Anterior cingulate cortex (tissue), 58 donors: ENCODE measurements at places on chromosomes 5 and 9.

GRCh38 chr5:26148569-26149107 lies 889.7 kb downstream of the CDH9 start:
- DNase-seq, result no peak

GRCh38 chr9:13445103-13445500 lies 165.6 kb upstream of the MPDZ start:
- no peak for DNase-seq

DNA sequence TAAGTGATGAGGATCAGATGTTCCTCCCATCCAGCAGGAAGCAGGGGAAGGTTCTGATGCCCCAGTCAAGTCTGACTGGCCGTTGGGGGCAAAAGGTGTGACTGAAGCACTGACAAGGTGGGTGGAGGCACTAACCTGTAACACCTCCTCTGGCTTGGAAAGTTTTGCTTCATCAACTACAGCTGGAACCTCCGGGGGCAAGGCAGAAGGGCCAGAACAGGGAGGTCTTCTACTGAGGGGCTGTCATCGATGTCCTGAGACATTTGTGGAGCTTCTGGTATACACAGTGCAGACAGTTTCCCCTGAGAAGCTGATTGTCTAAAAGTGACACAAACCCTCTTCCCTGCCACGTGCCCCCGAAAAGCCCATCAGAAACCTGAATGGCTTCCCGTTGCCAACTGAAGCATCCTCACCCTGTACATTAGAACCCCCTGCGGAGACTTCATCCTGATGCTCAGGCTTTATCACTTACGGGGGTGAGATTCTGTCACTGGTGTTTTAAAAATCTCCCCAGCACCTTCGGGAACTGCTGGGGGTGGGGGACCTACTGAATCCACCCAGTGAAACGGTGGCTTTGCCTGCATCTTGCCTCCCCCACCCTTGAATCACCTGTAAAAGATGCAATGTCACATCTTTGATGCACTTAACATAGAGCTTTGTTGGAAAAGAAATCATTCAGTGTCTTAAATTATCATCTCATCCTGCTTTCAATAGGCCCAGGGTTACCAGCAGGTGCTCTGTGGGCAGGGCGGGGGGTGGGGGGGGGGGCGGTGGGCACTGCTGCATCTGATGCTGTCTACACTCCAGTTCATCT lies 24.6 kb downstream of the TRAF1 start:
- DNase-seq, result no peak

- DNase-seq, result no peak
Measured at GRCh38 chr5:94544031-94544650, 74.3 kb downstream of the KIAA0825 start.

DNA sequence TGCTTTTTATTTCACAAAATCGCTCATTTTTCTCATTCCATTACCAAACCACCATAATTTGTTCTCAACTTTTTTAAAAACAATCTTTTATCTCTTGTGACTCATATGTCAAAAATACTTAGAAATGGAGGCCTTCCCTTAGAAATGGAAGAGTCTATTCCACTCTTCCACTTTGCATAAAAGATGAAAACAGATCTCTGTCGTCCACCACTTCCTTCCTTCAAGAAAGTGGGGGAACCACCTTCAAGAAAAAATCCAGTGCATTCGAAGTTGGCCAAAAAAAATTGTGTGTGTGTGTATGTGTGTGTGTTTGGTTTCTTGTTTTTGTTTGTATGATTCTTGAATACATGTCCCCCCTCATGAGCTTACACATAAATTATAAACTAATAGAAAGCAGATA lies 628.8 kb upstream of the DMAC1 start:
- no peak for DNase-seq

DNA sequence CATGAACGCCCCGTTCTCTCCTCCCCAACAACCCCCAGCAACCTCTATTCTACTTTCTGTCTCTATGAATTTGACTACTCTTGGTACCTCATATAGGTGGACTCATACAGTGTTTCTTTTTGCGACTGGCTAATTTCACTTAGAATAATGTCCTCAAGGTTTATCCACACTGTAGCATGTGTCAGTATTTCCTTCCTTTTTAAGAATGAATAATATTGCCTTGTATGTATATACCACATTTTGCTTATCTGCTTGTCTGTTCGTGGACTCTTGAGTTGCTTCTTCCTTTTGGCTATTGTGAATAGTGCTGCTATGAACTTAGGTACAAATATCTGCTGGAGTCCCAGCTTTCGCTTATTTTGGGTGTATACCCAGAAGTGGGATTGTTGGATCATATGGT lies 42.7 kb downstream of the IQGAP2 start:
- DNase-seq, result no peak

DNA sequence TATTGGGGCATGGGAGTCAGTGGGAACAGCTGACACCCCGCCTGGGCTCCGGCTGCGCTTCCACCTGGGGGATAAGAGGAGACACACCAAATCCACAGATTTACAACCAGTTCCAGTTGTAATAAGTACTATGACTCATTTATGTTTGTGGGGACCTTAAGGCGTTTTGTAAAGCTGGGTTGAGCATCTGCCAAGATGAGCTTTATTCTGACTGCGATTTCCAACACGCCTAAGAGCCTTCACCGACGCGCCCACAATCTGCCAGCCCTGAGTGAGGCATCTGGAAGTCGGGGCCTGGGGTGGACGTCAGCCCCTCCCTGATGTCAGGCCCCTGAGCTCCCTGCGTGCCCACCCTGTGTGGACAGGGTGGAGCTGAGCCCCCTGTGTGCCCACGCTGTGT lies 14.3 kb upstream of the LHX3 start:
- no peak for DNase-seq

DNA sequence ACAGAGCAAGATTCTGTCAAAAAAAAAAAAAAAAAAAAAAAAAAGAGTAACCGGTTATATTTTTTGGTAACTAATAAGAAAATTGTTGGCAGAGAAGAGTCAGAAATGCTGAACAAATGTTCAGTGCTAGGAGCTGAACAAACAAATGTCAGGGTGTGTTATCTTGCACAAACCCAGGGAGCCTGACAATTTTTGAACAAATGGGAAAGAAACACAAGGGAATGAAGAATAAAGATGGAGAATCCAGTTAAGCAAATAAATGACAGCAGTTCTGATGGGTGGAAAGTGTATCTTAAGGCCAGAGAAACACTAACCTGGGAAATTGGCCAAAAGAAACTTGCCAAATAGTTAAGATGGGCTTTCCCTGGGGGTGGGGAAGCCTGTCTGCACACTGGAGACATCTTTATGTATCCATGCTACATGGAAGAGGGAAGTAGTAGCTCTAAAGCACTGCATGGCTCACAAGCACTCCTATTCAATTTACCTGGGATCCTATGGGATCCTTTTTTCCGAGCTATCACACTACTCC lies 23.7 kb downstream of the KLHL3 start:
- no peak for DNase-seq

GRCh38 chr9:121140162-121140561 lies 61.5 kb downstream of the RAB14 start:
- no peak for DNase-seq

DNA sequence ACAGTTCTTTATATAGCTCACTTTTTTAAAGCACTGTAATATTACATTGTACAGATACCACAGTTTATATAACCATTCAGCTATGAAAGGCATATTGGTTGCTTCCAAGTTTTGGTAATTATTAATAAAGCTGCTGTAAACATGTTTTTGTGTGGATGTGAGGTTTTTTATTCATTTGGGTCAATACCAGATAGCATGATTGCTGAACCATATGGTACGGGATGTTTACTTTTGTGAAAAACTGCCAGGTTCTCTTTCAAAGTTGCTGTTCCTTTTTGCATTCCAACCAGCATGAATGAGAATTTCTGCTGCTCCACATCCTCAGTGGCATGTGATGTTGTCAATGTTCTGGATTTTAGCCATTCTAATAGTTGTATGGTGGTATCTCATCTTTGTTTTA lies 439.6 kb upstream of the NMUR2 start:
- no peak for DNase-seq

DNA sequence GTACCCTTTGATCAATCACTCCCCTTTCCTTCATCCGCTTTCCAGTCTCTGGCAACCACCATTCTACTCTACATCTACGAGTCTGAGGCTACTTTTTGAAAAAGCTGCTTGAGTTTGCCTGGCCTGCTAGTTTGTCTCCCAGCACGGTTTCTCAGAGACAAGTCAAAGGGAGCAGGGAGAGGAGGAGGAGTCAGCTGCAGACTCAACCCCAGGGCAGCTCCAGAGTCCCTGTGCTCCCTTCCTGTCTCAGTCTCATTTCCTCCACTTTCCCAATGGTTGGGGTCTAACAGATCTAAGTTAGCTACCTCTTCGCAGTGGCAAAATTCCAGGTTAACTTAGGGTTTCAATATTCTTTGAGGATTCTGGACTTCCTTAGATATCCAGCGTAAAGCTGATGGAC lies 80.0 kb upstream of the PCA3 start:
- DNase-seq, result no peak

- no peak for DNase-seq
Measured at GRCh38 chr9:23754551-23754950, 71.5 kb downstream of the ELAVL2 start.

DNA sequence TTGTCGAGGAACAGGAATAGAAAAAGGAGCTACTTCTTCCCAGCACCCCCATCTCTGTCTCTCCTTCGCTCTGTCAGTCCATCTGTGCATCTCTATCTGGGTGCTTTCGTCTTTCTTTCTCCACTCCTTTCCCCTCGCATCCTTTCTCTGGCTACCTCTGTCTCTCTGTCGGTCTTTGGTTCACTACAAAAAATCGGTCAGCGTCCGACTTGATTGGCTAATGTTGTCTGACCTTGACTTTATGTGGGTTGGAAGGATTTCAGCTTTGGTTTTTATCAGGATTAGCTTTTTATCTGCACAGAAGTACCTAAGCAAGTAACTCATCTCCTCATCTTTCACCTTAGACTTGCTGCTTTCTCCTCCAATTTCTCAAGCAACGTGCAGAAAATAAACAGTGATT lies 575.2 kb upstream of the ZNF462 start:
- no peak for DNase-seq

DNA sequence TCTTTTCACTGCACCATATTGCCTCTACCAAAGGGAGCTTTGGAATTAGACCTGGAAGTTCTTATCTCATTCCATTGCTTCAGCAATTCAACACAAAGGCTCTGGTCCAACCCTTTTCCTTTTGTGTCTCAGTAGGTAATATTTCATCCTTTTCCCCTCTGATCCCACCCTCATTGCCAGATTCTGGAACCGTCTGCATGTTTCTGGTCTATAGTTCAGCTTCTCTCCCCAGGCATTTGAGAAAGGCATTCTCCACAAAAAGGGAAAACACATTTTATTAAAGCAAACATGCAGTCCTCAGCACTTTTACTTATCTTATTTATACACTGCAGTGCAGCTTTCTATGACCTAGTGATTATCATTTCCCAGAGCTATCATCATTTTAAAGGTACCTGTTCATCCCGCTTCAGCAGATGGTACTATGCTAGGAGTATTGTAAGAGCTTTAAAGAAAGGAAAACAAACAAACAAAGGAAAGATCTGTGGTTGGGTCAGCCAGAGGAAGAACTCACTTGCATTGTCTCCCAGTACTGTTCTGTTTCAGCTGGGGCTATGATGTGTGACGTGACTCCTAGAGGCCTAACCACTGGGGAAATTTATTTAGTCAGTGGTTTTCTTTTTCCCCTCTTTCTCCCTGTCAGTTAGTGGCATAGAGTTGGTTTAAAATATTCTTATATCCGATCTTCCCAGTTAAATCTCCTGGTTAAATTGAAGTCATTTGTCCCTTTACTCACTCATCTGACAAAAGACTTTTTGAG lies 269.2 kb downstream of the TMEM38B start:
- DNase-seq, result no peak

DNA sequence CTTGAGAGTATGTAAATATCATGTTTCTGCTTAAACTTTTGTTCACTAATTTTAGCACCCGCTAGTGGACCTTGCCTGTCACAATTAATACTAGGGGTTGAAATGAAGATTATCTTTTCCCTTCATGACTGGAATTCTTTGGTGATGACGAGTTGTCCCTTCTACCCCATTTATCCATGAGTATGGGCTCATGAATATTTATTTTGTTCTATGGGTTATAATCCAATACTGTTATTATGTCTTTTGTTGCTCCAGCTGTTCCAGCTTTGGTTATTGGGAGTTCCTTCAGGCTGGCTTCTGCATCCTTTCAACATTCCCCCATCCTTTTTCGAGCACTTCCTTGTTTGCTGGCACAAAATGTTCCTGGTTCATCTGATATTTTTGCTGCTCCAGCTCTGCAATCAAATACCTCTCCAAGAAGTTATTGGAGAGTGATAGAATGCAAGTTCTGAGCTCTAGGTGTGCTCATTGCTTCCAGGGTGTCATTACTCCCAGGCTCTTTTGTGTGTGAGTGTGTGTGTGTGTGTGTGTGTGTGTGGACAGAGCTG lies 19.7 kb upstream of the ARHGEF28 start:
- DNase-seq, result no peak

- no peak for DNase-seq
Measured at GRCh38 chr9:87827341-87827740, 55.3 kb upstream of the SPATA31E1 start.

DNA sequence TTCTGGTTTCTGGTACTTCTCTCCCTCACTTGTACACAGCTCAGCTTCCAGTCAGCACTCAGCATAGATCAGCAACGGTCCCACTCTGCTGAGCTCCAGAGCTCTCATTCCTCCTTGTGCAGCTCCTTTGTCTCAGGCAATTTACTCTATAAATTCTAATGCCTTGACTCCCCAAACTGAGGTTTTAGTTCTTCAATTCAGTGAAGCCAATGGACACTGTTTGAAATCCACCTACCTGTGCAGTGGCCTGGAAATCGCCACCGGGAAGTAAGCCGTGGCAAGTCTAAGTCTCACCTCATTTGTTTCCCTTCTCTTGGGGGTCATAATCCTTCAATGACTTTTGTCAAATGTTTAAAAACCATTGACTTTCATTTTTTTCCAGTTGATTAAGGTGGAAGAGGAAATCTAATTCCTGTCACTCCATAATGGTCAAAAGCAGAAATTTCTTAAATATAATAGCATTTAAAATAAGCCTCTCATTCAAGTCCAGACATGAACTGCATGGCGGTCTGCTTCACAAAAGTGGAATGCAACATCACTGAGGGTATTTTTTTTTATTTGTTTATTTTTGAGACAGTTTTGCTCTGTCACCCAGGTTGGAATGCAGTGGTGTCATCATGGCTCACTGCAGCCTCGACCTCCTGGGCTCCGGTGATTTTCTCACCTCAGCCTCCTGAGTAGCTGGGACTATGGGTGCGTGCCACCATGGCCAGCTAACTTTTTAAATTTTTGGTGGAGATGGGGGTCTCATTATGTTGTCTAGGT lies 79.6 kb downstream of the C7 start:
- no peak for DNase-seq

GRCh38 chr5:27705661-27706060 lies 667.3 kb upstream of the CDH9 start:
- no peak for DNase-seq

- DNase-seq, result no peak
Measured at GRCh38 chr5:50550993-50551392, 109.9 kb upstream of the EMB start.

DNA sequence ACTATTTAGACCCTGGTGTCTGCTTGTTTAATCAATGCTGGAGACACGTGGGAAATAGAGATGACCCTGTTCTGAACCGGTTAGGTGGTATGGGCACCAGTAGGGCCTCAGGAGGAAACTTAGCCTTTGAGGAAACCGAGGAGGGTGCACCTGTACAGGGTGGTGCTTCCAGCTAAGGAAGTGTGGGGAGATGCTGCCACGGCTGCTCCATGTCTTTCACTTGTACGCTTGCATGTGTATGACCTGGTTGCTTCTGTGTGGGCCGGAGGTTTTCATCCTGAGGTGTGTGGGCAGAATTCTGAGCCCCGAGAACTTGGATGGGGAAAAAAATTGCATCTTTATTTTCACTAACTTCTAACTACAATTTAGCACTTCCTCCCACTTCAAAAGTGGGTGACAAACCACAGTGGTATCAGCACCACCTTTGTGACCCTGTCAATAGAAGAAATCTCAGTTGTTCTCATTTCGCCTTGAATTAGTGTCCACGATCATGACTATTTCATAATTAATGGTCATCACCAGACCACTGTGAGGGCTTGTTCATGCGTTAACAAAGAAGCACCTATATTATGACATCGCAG lies 99.8 kb upstream of the SPATA31C2 start:
- no peak for DNase-seq
